ENCODE measurements at places on chromosomes 6 and 20. TPM values are rescaled to one million over a fixed set of nuclear protein-coding genes. Genes with fewer than 3 reads are reported as not detected.

DNA sequence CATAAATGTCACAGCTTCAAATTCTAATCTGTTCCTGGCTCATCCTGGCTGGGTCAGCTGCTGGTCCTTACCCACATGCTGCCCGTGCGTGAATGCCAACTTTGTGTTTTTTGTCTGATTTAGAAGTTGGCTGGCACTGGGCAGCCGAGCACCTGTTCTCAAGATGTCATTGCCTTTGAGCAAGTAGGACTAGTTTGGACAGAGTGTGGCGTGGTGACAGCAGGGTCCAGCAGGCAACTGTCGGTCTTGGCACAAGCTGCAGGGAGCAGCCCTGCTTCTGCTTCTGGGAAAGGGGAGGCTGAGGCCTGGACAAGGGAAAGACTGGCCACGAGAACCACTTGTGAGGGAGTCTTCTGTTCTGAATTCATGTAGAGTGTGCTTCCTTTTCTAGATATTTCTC is 26.4 kb upstream of the ADRM1 start:
- peak; percentile 32 for DNase-seq

DNA sequence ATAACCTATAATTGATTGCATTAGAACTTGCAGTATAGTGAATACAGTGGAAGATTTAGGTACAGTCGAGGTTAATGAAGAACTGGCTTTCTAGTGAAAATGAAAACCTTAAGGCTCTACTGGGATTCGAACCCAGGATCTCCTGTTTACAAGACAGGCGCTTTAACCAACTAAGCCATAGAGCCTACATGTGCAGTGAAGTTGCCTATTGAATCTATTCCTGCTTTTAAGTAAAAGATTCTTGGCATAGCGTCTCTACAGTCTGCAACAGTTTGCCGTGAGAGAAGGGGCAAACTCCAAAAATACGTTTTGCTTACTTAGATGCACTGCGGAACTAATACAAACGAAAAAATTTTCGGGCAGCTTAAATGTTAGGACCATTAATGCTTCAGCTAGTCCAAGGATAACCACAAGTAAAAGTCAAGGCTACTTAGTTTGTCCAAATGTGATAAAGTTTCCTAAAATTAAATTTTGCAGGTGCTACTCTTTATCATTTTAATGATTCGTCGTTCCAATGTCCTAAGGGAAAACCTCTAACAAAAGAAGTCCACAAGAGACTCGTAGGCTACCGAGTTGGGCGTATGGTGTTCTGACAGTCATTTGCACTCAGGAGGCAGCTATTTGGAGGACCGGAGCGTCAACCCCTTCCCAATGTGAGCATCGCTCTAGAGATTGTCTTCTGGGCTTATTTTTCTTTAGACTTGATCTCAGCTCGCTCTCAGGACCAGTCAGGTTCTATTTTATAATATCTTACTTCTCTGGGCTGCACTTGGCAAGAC is 31.3 kb upstream of the ZSCAN23 start:
- DNase-seq = no peak

DNA sequence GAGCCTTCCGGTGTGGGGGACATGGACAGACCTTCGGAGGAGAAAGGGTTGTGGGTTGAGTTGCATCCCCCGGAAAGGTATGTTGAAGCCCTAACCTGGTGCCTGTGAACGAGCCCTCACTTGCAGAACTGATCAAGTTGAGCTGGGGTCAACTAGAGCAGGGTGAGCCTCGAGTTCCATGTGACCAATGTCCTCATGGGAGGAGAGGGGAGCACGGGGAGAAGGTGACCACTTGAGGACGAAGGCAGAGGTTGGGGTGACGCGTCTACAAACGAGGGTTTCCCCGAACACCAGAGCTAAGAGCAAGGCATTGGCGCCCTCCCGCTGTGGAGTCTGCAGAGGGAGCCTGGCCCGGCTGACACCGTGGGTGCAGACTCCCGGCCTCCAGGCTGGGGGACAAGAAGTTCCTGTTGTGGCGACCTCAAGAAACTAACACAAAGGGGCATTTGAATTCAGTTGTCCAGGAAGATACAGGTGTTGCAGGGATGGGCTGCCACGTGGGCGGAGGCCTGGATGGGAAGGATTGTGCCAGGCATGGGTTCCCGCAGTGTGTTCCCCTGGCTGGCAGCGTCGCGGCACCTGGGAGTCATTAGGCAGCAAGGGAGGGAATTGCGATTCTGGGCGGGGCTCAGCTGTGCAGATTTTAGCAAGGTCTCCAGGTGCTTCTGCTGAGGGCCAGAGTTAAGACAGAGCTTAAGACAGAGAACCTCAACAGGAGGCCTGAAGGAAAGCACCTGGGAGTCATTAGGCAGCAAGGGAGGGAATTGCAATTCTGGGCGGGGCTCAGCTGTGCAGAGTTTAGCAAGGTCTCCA is 20.4 kb upstream of the UNC93A start:
- no peak for DNase-seq

- DNase-seq = no peak
These were observed 420.9 kb downstream of the PREX1 start for GRCh38 chr20:48406912-48407340.

GRCh38 chr6:102438171-102438570 is 1044.7 kb downstream of the GRIK2 start:
- DNase-seq = peak; percentile 75

TSBP1 gene
- total RNA-seq = not detected

FARS2 gene
- total RNA-seq = 23.5 TPM

GRCh38 chr6:160337301-160337700 is 10.9 kb upstream of the SLC22A3 start:
- DNase-seq = no peak

- no peak for DNase-seq
These were observed 210.4 kb downstream of the CENPW start for GRCh38 chr6:126550323-126550722.

DNA sequence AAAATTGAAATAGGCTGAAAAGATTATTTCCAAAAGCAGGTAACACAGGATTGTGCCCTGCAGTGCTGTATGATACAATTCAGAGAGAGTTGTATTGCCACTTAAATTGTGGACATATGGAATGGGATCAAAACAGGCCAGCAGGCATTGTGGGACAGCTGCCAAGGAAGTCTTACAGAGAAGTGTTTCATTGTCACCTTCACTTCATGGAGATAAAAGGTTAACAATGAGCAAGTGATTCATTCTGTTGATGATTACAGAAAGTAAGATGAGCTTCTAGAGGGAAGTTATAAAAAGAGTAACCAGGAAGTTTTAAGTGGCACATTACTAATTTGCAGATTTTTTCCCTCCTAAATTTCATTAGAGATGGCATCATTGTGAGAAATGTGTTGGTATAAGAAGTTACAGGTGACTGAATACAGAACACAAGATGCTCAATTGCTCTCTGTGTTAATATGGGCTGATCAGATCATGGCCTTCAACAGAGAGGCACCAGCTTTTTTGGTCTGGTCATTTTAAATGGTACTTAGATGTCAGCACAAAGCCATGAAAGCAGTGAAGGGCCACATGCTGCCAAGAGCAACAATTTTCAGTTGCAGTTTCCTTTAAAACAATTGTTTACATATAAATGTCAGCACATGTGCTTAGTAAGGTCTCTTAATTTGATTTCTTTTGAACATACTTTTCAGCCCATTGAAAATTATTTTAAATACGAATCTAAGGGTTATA is 402.5 kb upstream of the FKBP1C start:
- no peak for DNase-seq

DNA sequence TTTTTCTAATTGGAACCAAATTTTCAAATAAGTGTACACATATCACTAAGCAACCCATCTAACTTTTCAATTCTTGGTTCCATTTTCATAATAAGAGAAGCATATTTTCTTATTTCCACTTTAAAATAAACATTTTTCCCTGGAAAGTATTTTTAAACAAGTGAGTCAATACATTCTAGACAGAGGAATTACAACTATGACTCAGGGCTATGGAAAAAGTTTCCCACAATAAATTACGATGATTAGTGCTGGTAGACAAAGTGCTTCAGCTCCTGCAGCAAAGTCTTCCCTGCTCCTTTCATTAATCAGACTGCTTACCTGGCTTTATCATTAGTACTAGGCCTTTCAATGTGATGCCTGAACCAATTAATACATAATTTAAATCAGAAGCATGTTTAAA is 322.5 kb downstream of the HACE1 start:
- no peak for DNase-seq

GRCh38 chr20:48283470-48284110 is 498.3 kb upstream of the SULF2 start:
- DNase-seq = peak; percentile 80

SLC22A23 gene
- 50.5 TPM for total RNA-seq

GRCh38 chr20:11719153-11719552 is 198.5 kb upstream of the BTBD3 start:
- DNase-seq = no peak

GRCh38 chr6:161082215-161082614 is 90.6 kb downstream of the MAP3K4 start:
- DNase-seq = no peak

DNA sequence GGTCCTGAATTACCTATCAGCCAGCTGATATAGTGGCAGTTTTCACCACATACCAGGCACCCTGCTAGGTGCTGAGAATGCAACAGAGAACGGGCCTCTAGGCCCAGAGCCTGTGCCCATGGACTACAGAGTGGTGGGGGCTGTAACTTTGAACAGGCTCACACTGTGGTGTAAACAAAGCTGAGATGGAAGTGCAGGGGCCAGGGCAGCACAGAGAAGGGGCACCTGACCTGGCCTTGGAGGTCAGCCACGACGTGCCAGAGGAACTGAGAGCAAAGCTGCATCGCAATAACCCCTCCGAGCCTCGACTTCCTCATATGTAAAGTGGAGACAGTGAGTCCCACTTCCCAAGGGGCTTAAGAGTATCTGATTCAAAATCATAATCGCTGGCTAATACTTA is 105.8 kb downstream of the MAFB start:
- DNase-seq = no peak

DNA sequence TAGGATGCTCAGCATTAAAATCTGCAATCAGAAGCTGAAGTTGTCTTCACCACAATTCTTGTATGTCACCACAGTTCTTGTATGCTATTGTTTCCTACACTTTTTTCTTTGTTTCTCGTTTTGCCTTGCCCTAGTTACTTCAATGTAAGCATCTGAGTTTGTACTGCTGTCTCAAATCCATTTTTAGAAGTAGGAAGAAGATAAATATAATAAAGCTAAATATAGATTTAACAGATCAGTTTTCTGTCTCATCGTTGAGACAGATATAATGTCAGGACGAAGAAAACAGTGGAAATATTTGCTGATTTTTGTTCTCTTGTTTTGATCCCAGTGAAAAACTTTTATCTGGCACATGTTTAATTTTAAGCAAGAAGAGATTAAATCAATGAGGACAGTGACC is 318.0 kb downstream of the QKI start:
- DNase-seq = no peak

TPD52L1 gene
- 106 TPM for total RNA-seq

DNA sequence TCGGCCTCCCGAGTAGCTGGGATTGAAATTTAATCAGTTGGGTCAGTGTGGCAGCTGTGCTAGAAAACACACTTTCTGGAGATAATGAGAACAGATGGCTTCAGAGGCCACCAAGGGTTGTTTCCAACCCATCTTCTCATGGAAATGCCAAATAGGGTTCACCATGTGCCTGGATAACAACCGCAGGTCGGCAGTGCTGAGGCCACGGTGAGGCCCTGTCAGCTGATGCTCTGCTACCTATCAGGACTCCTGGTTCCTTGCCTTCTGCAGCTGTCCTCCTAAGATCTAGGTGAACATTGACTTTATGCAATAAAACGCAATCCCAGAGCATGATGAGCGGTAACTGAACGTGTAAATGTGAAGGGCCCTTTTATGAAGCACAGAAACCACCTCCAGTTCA is 139.3 kb upstream of the SNX9 start:
- DNase-seq = no peak

GRCh38 chr6:112160745-112161144 is 73.4 kb downstream of the FAM229B start:
- DNase-seq = no peak

LHFPL5 gene
- 11.0 TPM for total RNA-seq

DNA sequence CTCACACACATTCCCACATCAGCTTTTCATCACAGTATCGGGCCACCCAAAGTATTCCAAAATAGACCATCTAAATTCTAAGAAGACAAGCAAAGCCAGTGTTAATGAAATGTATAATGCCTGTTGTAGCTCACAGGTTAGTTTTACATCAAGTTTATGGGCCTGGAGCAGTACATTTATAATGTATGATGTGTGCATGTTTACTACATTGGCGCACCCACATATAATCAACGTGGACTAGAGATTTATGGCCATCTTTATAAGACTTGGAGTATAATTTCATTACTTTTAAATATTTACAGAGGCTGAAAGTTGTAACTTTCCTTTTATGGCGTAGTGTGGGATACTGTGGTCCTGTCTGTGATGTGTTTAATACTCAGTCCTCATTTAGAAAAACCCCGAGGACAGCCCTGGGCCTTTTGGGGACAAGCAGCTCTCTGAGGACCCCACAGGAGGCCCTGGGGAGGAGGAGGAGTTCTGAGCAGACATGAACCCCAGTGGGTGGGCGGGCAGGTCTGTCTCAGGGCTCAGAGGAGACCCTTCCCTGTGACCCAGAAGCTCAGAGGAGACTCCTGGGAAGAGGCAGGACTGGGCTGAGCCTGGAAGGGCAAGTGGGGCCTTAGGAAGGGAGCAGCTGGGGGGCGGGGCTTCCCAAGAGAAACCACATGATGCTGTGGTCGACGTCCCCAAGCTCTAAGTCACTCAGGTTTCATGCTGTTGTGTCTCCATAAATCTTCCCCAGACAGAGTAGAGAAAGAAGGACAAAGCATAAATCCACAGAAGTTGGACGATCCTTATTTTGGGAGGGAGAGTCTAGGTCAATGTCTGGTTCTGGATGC is 232.1 kb downstream of the PREX1 start:
- no peak for DNase-seq

NRN1 gene
- total RNA-seq = 220 TPM

GRCh38 chr6:106360410-106360988 is at the start of gene CRYBG1:
Gene CRYBG1 (plus strand): TSS chr6:106360717. CDS start chr6:106360909, 192 bp downstream.
- DNase-seq = peak; percentile 17

GRCh38 chr6:131765081-131765803 is 42.6 kb upstream of the ENPP1 start:
- no peak for DNase-seq

RPN2 gene
- total RNA-seq = 69.0 TPM

RNF144B gene
- total RNA-seq = 10.9 TPM

GRCh38 chr6:140041571-140042332 is 667.3 kb upstream of the CITED2 start:
- no peak for DNase-seq

DNA sequence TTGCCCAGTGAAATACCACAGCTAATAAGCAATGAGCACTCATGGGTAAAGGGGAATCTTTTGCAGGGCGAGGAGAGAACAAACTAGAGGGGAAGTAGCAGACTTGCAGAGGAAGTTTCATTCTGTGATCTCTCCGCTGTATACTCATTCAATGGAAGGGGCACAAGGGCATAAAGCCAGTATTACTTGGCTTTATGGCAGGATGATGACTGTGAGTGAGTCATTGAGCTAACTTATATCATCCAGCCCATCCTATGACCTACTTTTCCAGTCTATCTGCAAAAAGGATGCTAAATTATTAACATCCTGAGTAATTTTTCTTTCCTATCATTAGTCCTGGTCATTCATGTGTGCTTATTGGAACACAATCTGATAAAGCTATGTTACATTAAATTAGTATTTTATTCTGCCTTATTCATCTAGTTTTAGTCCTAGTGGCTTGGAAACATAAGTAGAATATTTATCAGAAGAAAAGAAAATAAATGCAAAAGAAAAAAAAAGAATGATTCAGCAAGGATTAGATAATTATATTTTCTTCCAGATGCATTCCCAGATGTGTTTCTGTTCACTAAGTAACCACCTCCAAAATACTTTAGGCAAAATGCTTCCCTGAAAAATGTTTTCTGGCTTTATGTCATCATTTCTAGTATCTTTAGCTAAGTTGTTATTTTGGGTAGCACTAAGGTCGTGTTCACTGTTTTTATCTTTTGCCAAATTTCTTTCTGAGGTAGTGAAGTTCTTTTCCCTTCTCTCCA is 471.7 kb downstream of the CDKAL1 start:
- no peak for DNase-seq

TNFAIP3 gene
- total RNA-seq = 3.8 TPM
